ENCODE measurements at places on chromosomes 2 and 18. TPM values are rescaled to one million over a fixed set of nuclear protein-coding genes. Genes with fewer than 3 reads are reported as not detected.
A peak's percentile ranks its signal among the peaks of the same experiment; 100 is the strongest.

The FSHR gene
- total RNA-seq, result not detected

- no peak for DNase-seq
These were observed 17.4 kb upstream of the FOSL2 start for GRCh38 chr2:28375236-28375635.

GRCh38 chr2:169065864-169066517, 3.4 kb upstream of the DHRS9 start:
- DNase-seq, result no peak

DNA sequence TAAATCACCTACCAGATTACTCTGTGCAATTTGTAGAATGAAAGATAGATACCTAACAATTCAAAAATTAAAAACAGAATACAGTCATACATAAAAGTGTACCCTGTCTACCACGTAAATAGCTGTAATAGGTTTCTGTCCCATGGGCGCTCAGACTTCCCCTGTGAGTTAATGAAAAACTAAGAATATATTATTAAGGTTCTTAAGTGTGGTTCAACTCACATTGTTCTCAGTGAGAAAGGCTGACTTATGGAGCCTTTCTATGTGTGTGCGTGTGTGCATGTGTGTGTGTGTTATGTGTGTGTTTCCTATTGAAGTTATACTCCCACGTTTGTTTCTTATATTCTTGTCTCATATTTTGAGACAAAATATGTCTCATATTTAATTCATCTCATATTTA, 114.6 kb upstream of the CD302 start:
- DNase-seq, result no peak

- DNase-seq, result no peak
These were observed 266.8 kb upstream of the LYPD1 start for GRCh38 chr2:132936791-132937190.

DNA sequence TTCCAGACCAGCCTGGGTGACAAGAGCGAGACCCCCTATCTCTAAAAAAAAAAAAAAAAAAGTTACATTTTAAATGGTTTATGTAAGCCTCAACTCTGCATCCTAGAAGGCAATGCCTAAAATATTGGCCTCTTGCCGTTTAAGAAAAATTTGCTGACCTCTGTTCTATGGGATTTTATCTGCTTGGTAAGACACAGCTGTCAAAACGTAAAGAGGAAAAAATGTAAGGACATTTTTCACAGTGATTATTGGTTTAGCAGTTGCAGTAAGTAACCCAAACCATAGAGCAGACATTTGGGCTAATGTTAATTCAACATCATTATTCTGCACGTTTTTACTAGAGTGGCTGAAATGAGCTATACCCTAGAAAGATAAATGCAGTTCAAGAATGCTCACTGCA, 14.4 kb upstream of the E2F6 start:
- no peak for DNase-seq

The PRSS56 gene
- total RNA-seq, result not detected

The ANKMY1 gene
- total RNA-seq, result 3.3 TPM

DNA sequence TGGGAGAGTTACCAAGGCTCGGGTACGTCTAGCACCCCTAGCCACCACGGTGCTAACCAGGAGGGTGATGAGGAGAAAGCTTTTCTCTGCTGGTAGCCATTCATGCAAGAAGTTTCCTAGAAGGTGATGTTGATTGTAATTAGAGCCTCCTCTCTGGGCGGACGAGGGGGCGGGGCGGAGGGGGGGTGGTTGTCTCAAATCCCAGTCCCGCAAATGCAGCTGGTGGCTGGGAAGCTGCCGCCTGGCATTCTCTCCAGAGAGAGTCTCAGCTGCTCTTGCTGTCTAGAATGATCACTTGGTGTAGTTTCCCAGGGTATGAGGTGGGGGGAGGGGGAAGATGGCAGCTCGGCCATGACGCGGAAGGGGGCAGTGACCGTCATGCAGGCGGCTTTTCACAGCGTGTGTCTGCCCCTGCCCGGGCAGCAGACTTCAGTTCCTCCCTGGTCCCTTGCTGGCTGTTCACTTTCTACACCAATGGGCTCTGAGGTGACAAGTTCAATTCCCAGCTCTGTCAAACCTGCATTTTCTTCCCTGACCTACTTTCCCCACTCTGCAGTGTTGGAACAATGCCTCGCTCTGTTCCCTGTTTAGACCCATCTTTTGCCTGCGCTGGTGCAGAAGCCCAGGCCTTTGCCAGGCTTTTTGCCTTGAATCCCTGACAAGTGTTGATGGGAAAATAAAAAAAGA, 61.5 kb upstream of the KLF7 start:
- DNase-seq, result peak; percentile 39

- no peak for DNase-seq
These were observed 475 bp downstream of the B3GNT2 start for GRCh38 chr2:62196278-62196901.

- peak; percentile 92 for DNase-seq
These were observed 78.2 kb downstream of the STK39 start for GRCh38 chr2:168169097-168169745.

Data from IMR-90 (cell line).